ENCODE measurements at places on chromosomes 6 and 20.

DNA sequence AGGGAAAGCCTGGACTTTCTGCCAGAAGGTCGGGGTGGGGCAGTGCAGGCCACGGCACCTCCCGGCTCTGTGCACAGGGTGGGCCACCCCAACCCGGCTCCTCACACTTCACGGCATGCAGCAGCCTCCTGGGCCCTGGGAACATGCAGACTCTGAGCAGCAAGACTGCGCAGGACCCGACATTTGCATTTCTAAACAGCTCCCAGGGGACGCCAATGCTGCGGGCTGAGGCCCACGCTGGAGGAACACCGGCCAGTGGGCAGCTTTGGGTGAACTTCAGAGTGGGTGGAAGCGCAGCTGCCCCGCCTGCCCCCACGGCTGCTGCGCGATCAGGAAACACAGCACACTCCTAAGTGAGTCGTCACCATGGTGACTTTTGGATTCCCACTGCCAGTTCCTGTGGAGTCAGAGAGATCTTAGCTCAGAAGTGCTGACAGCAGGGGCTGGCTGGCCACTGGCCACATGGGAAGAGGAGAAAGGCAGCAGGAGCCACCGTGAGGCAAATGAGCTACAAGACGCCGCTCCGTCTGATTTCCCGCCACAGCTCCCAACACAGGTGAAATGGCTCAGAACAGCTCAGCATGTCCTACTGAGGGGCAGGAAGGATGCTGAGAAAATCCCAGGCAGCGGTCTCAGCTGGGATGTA lies 52.1 kb downstream of the RNASET2 start:
- peak; percentile 50 for DNase-seq

GRCh38 chr6:52420668-52421358 lies 671 bp downstream of the EFHC1 start:
- peak; percentile 41 for DNase-seq

GRCh38 chr6:138945354-138945753 lies 42.7 kb downstream of the REPS1 start:
- DNase-seq: no peak

DNA sequence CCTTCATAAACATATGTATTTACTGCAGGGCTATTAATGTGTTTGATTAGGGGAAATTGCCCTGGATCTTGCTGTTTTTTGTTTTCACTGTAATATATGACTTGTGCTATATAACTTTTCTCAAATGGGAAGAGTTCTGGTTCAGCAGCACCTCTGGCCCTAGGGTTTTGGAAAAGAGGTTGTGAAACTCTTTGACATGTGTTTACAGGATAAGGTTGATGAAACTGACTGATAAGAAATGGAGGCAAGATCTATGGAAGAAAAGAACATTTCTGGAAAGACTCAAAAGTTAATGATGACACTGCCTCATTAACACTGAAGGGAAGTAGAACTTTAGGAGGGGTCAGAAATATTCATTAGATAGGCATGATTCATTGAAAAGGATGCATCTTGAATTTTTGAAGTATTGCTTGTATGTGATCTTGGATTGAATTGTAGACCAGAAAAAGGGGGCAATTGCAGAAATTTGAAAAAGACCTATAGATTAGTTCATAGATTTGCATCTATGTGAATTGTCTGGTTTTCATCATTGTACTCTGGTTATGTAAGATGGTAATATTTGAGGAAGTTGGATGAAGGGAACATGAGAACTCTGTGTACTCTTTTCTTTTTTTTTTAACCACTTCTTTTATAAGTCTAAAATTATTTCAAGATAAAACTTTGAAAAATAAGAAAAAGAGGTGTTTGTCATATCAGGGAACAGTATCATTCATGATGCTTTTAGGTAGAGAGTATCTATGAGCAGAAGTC lies 54.0 kb downstream of the UTRN start:
- DNase-seq: no peak

- DNase-seq: no peak
Observed at GRCh38 chr6:18053555-18054445, 66.4 kb upstream of the KIF13A start.

- DNase-seq: no peak
Observed at GRCh38 chr6:399785-400534, 8.4 kb downstream of the IRF4 start.

- no peak for DNase-seq
Observed at GRCh38 chr20:52536040-52536439, 344.5 kb upstream of the ZFP64 start.

GRCh38 chr6:3991941-3992340 lies 87.0 kb downstream of the FAM217A start:
- DNase-seq: no peak

- DNase-seq: peak; percentile 87
Observed at GRCh38 chr6:111997078-111997852, 56.6 kb upstream of the CCN6 start.

DNA sequence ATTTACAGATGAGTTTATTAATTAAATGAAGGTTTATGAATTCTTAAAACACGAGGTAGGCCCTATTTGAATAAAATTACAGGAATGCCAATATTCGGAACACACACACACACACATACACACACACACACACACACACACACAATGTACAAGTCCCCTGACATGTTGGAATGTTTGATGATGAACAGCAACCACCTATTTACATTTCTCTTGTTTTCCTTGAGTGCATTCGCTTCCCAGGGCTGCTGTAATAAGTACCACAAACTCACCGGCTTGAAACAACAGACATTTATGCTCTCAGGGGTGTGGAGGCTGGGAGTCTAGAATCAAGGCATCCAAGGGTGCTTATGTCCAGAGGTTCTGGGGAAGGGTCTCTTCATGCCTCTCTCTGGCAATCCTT lies 90.3 kb downstream of the SLC22A3 start:
- no peak for DNase-seq

DNA sequence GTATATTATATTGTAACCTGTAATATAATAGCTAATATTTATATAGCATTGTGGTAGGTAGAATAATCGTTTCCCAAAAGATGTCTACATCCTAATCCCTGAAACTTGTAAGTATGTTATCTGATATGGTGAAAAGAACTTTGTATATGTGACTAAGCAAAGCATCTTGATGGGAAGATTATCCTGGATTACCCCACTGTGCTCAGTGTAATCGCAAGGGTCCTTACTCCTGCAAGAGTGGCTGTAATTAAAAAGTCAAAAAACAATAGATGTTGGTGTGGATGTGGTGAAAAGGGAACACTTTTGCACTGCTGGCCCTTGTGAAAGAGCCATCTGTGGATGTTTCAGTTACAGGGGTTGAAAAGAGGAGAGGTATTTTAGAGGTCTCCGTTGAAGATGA lies 95.2 kb downstream of the EDN1 start:
- no peak for DNase-seq

DNA sequence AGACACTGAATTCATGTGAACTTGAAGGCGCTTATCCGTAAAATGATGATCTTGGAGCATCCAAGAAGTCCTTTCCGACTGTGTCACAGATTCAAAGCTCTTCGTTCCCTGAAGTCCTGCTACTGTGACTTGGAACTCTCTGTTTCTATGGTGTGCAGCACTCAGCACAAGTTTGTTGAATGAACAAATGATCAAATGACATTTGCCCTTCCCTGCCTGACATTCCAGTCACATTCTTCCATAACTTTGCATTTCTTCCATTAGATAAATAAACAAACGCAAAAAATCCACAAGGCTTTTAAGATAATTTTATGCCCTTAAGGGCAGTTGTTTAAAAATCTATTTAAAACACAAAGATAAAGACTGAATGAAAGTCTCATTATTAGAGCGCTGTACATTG lies 39.9 kb downstream of the SGK1 start:
- DNase-seq: no peak

DNA sequence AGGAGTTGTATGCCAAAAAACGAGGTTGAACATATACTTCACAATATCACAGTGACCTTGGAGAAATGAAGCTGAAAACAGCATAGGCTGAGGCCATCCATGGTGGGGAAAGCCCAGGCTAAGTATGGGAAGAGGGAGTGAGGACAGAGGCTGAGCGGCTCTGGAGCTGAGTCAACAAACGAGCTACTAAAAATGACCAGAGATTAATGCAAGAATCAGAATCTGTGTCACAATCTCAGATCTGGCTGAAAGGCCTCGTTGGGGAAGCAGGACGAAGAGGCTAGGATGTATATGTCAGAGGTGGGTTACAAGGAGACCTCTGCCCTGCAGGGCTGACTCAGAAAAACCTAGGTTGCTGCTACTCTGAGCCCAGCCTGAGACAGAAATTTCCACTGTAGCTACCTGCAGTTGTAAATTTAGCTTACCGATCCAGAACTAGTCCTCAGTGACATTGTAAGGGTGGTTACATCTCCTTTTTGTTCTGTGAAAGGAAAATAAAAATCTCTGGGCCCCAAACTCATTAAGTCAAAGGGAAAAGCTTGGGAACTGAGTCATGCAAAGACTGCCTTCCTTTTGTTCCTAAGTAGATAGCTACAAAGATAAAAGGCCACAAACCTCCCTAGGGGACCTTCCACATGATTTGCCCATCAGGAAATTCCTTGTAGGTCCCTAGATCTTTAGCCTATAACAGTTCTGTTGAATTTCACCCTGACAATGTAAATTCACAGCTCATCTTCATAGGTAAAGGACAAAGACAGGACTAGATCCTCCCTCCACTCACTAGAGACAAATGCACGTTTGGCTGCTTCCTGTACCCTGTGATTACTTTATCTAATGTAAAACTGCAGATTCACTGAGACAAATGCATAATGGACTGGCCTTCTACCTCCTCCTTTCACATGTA lies 8.5 kb upstream of the TUBB2A start:
- DNase-seq: no peak

GRCh38 chr20:24915440-24915839 lies 33.6 kb upstream of the CST7 start:
- no peak for DNase-seq

GRCh38 chr6:150323205-150323604 lies 45.6 kb upstream of the IYD start:
- no peak for DNase-seq

DNA sequence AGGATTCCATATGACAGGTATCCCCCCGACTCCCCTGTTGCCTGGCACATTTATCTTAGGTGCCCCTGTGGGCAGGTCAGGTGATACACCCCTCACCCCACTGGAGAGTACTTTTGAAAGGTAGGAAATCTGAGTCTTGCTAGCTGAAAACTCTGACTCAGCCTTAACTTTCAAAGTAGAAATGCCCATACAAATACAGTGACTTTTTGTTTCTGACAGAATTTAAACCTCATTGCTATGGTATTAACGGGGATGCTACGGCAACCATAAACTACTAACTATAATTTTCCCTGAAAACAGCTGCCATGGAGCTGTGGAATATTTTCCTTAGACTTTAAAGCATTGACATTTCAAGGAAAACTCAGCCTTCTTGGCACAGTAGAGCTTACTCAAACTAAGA lies 536.0 kb downstream of the RFPL4B start:
- no peak for DNase-seq

DNA sequence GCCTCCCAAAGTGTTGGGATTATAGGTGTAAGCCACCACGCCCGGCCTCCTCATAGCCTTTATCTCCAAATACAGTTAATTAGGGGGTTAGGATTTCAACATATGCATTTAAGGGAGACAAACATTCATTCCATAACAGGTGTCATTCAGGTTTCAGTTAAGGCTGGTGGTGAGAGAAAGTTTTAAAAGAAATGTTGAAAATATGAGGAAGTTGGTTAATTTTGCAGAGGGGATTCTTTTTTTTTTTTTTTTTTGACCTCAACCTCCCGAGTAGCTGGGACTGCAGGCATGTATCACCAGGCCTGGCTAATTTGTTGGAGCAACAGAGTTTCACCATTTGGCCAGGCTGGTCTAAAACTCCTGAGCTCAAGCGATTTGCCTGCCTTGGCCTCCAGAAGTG lies 12.5 kb upstream of the EBF4 start:
- no peak for DNase-seq

DNA sequence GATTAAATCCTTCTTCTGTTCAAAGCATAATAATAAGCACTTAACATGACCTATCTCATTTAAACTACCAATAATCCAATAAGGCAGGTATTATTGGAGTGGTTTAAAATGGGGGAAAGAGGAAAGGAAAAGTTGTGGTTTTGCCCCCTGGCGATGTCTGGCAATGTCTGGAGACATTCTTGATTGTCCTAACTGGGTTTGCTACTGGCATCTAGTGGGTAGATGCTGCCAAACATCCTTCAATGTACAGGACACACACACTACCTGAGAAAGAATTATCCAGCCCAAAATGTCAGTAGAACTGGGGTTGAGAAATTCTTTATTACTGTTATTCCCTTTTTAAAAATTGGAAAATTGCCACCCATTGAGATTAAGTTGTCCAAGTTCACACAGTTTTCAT lies 25.2 kb upstream of the SRSF6 start:
- DNase-seq: no peak

- DNase-seq: no peak
Observed at GRCh38 chr20:40238511-40238910, 450.5 kb downstream of the MAFB start.

DNA sequence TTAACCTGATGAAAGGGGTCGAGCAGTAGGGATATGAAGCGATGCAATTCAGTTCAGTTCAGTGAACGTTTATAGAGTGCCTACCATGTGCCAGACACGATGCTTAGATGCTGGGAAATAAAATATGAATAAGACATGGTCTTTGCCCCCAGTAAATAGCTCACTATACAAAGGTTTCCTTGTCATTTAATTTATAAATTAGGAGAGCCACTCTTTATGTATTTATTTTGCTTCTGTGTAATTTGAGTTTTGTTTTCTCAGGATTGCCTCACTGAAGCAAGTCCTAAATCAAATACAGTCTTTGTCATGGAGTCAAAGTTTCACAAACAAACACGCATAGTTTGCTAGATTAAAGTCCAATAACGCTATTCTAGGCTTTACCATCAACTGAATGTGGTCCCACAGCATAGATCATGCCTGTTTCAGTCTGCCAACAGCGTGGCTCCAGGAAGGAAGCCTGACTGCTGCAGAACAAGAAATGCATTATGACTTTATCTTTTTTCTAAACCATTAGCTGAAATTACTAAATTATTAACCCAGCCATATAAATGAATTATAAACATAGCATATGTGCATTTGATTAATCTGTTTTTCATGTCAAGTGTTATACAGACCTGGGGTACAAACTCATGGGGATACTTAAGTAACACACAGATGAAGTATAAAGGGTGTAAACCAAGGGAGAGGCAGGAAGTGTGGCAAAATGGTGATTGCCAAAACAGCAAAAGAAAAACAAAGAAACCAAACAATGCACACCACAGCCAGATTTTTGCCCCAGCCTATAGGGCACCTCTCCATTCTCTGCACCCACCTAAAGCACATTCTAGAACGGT lies 29.8 kb upstream of the CCN2 start:
- no peak for DNase-seq

- DNase-seq: no peak
Observed at GRCh38 chr20:258269-258858, 840 bp downstream of the DEFB132 start.

All from cardiac muscle cell (in vitro differentiated cells and primary cell).